ENCODE measurements at places on chromosomes 7 and 10.

GRCh38 chr10:120516426-120516825 lies 59.4 kb downstream of the PLPP4 start:
- no peak for DNase-seq

DNA sequence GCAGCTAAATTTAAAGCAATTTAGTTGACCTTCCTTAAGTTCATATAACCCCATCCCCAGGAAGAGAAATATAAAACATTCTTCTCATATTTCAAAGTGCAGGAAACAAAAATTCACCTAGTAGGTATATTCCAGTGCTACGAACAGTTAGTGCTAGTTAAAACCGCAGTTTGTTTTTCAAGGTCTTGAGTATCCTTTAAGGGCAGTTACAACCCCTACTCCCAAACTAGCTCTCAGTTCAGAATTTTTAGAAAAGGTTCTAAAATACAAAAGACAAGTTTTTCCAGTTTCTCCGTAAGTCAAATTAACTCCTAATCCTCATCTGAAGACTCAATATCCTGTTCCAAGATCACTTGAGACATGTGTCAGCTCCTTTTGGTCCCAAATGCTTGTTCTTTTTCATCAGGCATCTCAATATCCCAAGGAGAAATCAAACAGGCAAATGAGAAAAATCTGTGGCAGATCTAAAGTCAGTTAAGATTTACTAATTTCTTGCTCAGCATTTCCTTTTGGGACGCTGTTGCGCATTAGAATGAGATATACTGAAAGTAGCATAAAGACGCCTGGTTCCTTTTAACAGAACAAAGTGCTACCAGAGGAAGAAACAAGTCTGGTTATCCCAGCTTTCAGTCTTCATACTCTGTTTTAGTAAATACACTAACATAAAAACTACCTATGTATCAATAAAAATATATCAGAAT lies 51.8 kb downstream of the ARHGAP12 start:
- no peak for DNase-seq

- DNase-seq = no peak
These were observed 3.7 kb upstream of the PCOLCE start for GRCh38 chr7:100598425-100598824.

DNA sequence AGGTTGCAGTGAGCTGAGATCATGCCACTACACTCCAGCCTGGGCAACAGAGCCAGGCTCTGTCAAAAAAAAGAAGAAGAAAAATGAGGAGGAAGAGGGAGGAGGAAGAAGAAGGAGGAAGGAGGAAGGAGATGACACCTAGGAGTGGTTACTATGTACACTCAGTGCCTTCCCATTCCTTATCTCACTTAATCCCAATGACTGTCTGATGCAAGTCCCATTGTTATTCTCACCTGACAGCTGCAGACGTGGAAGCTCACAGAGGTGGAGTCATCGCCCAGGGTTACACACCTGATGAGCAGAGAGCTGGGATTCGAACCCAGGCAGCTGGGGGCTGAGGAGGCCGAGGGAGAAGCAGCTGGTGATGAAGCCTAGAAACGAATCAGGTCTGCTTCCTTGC lies 258.8 kb downstream of the SNX10 start:
- no peak for DNase-seq

GRCh38 chr7:80312139-80312661 lies 177.6 kb downstream of the GNAI1 start:
- no peak for DNase-seq

- no peak for DNase-seq
These were observed 280.9 kb downstream of the LRMDA start for GRCh38 chr10:75712242-75712880.

GRCh38 chr10:108385963-108386362 lies 1221.5 kb upstream of the SORCS1 start:
- no peak for DNase-seq
